Left forelimb (tissue), 1 donor: ENCODE measurements at places on chromosomes 6 and 20.

DNA sequence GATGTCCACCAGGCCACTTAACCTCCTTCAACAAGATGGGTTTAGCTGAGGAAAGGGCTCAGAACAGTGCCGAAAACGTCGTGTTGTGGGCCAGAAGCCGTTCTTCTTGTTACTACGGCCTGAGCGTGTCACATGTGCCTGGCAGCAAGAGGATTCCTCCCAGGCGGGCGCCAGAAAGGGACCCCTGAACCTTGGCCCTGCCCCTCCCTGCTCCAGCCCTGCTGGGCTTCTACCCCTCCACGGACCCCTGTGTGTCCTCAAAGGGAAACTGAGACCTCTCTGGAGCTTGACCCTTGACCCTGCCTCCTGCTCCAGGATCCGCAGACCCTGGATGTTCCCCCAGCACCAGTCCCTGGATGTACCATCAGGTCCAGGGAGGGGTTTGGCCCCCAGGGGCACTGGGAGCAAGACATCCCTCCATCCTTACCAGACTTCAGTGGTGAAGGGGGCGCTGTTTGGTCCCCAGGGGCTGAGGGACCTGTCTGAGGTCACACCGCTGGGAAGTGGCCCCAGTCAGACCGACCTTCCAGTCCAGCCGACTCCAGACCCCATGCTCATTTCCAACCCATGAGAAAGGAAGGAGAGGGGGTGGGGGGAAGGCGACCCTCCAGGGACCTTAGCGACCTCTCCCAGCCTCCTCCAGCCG lies 10.1 kb downstream of the HRH3 start:
- no peak for DNase-seq

DNA sequence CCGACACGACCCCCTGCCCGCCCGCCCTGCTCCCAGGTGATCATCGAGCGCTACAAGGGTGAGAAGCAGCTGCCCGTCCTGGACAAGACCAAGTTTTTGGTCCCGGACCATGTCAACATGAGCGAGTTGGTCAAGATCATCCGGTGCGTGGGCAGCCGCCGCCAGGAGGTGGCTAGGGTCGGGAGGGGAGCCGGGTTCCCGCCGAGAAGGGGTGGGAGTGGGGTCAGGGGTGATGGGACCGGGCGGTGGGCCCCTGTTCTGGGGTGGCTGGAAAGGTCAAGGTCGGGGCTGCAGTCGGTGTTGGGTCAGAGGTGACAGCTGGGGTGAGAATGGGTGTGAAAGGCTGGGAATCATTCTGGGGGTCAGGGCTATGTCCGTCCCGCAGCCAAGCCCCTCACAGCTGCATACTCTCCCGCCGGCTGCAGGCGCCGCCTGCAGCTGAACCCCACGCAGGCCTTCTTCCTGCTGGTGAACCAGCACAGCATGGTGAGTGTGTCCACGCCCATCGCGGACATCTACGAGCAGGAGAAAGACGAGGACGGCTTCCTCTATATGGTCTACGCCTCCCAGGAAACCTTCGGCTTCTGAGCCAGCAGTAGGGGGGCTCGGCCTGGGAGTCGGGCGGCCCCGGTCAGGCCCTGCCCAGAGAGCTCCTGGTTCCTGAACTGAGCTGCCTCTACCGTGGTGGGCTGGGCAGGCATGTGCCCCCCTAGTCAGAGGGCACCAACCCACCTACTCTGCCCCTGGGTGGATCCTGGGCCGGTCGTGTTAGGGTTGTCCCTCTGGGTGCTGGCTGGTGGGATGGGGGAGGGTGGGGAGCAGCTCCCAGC lies 1.0 kb downstream of the MAP1LC3A start:
- no peak for DNase-seq

DNA sequence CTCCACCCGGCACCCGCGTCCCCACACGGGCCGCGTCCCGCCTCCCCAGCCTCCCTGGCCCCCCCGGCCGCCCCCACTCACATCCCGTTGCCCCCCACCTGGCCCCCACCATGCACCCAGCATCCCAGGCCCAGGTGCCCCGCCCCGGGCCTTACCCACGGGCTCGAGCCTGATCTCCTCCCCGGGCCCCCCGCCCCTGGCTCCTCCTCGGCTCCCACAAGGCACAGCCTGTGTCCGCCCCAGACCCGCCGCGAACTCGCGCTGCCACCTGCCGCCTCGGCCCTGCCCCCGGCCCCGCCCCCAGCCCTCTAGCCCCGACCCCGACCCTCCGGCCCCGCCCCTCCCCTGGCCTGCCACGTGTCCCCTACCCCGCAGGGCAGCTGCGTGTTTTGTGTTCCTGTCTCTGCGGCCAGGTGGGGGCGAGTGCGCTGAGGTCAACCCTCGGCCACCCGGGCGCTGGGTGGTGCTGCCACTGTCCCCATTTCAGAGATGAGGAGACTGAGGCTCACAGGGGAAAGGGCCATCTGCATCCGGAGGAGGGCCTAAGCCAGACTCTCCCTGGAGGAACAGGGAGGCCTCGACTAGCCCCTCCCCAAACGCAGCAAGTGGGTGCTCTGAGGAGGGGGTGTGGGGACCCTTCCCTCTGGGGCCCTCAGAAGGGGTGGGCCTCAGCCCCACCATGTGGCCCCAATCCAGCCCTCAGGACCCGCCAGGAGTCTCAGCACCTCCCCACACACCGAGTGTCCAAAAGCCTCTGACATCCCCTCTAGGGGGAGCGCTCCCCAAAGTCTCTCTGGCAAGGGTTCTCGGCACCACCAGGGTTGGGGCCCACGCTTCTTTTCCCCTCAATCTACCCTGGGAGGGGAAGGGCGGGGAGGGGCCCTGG lies 99.8 kb downstream of the TAF4 start:
- DNase-seq: no peak

DNA sequence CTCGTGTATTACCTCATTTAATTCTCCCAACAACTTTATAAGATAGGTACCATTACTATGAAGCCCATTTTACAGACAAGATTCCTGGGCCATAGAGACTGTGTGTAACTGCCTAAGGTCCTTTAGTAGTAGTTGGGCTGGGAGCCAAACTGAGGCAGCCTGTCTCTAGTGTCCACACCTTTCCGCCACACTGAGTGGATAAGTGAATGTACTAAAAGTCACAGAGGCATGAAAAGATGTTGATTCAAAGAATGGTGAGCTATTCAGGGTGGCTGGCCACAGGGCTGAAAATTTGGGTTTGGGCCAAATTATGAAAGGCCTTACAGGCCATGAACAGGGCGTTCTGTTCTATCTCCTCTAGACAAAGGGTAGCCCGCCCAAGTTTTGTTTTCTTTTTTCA lies 11.0 kb downstream of the CD24 start:
- DNase-seq: no peak

DNA sequence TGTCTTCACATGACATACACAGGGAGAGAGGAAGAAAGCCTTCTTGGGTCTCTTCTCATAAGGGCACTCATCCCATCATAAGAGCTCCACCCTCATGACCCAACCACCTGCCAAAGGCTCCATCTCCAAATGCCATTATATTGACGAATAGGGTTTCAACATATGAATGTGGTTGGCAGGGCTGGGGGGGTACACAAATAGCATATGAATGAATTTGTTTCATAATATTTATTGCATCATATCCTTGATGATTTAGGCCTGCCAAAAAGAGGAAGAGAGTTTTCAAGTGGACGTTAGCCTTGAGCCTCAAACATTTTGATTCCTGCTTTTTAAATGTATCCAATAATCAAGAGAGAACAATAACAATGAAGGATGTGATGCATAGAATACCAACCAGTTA lies 26.2 kb upstream of the OPRM1 start:
- DNase-seq: no peak

DNA sequence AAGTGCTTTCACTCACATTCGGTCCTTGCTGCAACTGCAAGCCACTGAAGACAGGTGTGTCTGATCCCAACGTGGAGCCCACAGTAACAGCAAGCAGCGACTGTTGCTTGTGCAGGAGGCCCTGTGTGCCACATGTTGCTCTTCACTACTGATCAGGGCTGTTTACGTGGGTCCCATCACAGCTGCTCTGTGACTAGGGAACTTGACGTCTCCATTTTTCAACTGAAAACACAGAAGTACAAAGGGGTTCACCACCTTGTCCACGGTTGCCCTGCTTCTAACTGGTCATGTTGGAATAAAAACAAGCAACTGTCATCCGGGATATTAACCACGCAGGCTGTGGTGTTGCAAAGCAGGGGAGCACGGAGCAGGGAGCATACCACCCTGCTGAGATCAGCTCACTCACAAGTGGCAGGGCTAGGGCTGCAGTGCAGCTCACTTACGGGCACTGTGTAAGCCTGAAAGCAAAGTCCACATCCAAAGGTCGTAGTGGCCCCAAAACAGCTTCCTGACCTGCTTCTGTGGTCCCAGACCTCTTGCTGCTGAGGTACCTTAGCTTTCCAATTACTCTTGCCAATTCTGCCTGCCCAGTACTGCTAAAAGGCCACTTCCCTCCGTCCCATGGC lies 105.8 kb upstream of the DUSP22 start:
- DNase-seq: no peak

GRCh38 chr6:138331444-138331843 lies 46.3 kb upstream of the SMIM28 start:
- DNase-seq: no peak

- no peak for DNase-seq
These were observed 291.1 kb downstream of the ADGRG6 start for GRCh38 chr6:142592876-142593275.

- no peak for DNase-seq
These were observed 39.8 kb upstream of the ARHGAP18 start for GRCh38 chr6:129749749-129750120.

DNA sequence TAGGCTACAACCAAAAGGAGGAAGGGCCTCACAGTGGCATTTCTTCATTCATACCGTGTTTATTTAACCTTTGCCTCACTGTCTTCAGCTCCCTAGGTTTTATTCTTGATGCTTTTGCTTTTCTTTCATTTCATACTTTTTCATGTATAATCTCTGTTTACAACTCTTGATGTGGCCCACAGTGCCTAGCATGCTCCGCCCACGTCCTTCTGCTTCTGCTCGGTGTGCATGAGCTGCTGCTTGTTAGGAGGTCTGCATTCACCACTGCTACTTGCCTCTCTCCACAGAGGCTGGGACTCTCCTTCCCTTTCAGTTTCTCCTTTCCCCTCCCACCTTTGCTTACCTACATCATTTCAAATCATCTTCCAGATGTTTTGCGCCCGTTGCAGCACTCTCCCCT lies 147.6 kb downstream of the EYA4 start:
- no peak for DNase-seq

DNA sequence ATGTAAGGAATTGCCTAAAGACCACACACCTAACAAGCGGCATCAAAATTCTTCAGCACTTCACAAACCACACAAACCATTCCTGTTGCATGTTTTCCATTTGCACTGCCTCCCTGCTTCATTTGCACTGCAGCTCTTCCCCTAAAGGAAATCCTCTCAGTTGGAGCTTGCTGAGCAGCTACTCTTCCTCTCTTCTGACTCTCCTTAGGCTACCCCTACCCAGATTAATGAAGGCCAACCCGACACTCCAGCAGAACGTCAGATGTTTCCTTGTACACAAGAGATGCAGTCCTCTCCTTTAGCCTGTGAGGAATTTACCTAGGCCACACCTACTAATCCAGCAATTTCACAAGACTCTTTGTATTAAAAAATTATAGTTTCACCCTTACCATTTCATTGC lies 8.1 kb downstream of the BEND6 start:
- no peak for DNase-seq

DNA sequence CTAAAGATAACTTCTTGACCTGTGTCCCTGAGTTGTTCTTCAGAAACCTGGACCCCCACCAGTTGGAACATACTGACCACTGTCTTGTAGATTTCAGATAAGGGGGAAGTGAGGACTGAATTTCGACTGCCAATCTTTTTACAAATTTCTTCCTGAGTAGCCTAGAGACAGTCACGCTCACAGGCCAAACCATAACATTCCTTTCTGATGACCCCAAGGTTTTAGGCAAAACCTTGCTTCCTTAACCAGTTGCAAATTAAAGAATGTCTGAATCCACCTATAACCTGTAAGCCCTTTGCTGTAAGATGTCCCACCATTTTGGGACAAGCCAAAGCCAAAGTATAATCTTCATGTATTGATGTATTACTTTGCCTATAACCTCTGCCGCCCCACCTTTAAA lies 306.9 kb downstream of the LRFN2 start:
- no peak for DNase-seq

DNA sequence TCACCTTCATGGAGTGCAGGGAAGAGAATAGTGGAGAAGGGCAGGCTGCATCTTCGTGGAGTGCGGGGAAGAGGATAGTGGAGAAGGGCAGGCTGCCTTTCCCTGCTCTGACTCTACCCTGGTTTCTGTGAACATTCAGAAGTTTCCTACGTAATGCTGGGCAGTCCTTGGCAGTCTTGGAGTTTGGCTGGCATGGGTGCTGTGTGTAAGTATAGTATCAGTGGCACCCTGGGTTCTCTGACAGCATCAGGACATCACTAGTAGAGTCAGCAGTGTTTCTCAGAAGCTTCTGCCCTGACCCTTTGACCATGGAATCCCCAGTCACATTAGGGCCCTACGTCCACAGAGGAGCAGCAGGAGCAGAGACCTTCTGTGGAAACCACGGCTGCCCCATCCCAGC lies 352.9 kb downstream of the NRN1 start:
- DNase-seq: no peak

DNA sequence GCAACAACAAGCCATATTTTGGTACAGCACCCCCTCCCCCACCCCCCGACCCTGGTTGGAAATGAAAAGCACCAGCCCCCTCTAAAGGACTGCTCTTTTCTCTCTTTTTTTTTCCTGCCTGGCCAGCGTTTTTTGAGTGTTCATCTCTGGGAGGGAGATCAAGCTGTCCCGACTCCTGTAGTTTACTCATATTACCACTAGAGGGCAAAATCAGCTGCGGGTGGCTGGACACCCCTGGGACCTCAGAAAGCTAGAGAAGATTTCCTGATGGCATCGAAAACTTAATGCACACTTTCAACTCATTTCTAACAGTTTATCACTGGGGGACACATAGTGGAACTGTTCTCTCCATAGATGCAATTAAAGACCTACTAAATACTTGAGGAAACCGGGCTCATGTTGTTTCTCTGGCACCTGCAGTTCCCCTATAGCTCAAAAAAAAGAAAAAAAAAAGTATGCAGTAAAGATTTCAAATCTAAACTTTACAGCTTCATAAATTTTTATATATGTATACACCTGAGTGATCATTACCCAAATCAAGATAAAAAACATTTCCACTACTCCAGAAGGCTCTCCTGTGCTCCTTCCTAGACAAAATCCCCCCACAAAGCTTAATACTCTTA lies 24.4 kb downstream of the CNBD2 start:
- no peak for DNase-seq

DNA sequence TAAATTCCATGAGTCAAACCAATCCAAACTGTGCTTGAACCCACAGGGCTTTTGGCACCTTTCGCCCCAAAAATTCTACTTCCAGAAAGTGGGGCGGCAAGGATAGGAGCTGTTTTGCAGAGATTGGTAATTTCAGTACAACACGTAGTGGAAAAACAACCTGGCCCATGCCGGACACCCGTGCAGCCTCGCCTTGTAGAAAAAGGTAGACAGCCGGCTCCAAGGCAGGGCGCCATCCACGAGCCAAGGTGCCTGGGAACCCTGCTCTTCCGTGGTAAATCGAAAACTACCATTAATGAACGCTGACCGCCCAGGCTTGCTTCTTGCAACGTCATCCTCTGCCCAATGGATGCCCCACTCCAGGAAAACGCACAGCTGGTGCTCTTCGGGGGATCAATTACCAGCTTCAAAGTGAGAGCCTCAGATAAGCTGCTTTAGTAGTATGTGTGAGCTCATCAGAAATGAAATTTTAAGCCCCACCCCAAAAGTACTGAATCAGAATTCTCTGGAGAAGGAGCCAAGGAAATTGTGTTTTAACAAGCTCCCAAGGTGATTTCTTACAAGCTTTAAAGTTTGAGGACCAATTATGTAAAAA lies 1.8 kb downstream of the OOEP start:
- DNase-seq: no peak
